ENCODE measurements at places on chromosomes 5 and 9.
A peak's percentile ranks its signal among the peaks of the same experiment; 100 is the strongest.

GRCh38 chr9:86598411-86599239, 244.4 kb upstream of the TUT7 start:
- no peak for DNase-seq

DNA sequence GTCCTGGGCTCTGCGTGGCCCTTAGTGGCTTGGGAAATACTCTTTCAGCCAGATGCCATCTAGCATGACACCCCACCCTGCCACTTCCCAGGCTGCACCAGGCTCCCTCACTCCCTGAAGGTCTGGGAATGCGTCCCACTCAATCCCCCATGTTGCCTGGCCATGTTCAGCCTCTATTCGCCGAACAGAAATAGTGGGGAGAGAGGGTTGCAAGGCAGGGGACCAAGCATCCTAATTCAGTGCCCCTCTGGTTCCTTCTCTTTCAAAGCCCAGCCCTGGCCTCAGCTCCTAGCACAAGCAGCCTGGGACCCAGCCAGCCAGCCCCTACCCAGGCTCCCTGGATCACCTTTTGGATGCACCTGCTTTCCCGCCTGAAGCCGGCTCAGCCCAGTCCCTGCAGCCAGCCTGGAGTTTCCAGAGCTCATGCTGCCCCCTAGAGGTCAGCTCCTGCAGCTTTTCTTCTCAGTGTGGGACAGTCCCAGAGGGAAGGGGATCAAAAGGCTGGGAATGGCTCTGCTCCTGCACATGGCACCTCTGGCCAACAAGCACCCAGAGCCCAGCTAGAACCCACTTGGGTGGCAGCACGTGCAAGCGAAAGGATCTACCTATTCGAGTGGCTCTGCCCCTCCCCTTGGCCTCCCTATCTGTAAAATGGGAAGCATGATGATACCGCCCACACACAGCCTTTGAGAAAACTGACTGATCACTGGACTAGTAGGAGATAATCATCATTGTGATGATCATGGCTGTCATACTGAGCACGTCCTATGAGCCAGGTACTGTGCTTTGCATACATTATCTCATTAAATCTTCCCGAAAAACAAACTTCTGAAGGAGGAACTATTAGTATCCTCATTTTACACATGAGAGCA, 48.7 kb upstream of the C5orf58 start:
- peak; percentile 1 for DNase-seq

DNA sequence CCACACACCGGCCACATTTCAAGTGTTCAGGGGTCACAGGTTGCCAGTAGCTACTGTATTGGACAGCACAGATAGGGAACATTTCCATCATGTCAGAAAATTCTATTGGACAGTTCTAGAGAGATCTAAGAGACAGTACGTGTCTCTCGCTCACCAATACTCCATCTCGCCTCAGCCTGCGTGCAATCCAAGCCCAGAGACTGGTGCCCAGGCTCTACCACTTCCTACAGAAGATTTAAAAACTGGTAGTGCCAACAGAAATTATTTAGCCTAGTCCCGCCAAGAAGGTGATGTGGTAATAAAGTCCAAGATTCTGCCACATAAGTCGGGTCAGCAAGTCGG, 390 bp upstream of the SNX2 start:
- DNase-seq: no peak

- no peak for DNase-seq
Measured at GRCh38 chr5:38381361-38381760, 123.0 kb downstream of the EGFLAM start.

DNA sequence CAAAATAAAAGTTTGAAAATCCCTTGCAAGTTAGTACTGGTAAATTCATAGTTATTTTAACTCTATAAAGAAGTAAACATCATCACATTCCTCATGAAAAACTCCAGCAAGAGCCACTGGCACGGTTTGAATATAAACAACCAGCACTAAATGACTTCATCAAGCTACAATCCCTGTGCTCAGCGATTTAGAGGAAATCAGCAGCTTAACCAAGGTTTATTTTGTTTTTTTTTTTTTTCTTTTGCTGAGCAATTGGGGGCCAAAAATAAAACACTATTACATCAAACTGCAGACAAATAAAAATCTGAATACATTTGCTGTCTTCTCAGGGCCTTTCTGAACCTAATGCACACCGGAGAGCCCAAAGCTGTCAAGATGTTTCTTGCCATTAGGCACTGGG, 106.2 kb upstream of the SLC24A2 start:
- no peak for DNase-seq

GRCh38 chr5:148014276-148014675, 49.5 kb upstream of the SPINK5 start:
- no peak for DNase-seq

- DNase-seq: no peak
Measured at GRCh38 chr5:36417668-36418067, 116.0 kb upstream of the RANBP3L start.

DNA sequence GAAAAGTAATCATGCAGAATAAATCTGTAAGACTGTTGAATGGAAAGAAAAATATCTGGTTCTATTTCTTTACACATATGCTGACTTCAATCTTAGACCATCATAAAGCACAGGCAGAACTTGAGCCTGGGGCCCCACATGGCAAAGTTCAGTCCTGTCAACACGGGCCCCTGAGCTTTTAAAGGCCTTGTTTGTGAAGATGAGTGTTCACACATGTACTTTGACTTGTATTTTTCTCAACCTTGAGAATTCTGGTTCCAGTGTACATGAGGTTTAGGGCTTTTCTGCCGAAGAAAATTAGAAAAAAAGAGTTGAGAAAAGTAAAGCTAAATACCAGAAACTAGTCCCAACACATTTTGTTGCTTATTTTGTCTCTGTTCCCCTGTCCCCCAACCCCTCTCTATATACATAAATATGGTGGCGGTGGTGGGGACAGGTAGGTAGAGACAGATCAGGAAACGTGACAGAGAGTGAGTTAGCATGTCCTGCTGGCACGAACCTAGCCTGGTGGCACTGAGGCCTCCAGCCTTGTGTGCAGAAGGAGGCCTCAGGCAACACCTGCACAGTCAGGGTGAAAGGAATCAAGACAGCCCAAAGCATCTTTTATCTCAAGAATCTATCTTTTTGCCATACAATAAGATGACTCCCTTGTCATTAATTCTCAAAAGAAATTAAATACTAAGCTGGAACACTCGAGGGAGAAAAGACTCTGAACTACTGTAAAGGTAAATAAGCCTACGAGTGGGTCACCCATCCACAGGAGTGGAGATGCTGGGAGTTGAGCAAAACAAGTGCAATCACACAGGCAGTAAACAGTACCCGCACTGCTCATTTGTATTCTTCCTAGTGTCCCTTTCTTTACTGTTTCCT, 22.9 kb downstream of the LIFR start:
- peak; percentile 52 for DNase-seq

DNA sequence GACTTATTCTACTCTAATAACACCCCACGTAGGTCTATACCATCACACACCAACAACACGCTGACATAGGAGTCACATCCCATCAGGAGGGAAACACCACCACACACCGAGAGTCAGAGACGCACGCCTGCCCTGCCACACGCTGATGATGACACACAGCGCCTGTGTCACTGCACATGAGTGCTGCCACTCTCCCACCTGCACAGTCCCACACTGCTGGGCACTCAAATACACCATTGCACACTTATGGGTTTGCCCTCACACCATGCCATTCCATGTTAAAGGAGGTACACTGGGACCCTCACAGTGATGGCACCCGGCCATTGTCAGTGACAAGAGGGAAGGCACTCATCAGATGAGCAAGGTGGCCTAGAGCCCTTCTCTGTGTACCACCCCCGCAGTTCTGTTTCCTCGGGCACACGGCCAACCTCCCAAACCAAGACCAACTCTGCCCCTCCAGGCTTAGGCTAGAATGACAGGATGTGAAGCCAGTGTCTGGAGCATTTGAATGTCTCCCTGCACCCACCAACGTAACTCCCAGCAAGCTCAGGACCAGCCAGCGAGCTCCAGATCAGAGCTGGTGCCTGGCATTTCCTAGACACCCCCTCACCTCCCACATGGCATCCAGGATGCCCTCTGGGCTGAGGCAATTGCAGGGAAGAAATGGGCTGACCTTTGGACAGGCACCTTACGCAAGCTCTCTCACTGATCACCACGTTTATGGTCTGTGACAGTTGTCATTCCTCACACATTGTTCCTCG, 3.6 kb upstream of the CPLX2 start:
- DNase-seq: peak; percentile 54

- peak; percentile 31 for DNase-seq
Measured at GRCh38 chr5:17720071-17720470, 85.8 kb downstream of the TAF11L14 start.

All from NCI-H1092 treated with DMSO at 0.1 percent for 48 hours (cell line).